NCI-H1417 (cell line): ENCODE measurements at places on chromosomes 11 and 22.

DNA sequence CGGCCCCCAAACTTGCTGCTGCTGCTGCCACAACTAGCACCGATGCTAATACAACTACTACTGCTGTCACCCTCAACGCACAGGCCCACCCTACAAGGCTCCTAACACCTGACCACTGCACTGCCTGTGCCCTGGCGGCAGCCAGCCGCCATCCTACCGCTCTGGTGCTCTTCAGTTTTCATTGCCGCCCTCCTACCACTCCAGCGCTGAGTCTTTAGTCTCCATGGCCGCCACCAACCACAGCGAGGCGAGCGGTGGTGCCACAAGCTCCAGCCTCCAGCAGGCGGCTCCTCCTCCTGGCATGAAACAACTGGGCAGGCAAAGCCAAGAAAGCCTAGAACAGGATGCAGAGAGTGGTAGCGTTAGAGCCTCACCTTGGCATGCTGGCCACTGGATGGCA, 5.0 kb upstream of the RFPL3 start:
- no peak for DNase-seq

- peak; percentile 93 for DNase-seq
Measured at GRCh38 chr11:103587901-103588788, 448.3 kb upstream of the DDI1 start.

DNA sequence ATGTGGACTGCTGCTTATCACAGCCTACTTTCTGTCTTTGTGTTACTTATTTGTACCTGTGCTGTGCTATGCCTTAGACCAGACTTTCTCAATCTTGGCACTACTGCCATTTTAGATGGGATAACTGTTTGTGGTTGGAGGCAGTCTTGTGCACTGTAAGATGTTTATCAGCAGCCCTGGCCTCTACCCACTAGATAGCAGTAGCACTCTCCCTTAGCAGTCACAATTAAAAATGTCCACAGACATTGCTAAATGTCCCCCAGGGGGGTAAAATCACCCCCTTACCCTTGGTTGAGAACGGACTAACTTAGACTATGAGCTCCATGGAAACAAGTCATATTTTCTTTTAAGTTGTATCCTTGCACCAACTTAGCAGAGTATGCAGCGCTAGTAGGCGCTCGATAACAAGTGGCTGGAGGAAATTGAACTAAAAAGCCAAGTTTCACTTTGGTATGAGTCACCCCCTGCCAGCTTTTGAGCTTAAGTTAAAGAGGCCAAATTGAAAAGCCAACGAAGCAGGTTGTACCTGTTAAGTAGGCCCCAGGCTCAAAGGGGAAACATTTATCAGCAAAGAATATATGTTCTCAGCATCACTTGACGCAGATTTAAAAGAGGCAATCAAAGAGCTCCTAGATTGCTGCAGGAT, 304.8 kb upstream of the SORL1-AS1 start:
- no peak for DNase-seq

DNA sequence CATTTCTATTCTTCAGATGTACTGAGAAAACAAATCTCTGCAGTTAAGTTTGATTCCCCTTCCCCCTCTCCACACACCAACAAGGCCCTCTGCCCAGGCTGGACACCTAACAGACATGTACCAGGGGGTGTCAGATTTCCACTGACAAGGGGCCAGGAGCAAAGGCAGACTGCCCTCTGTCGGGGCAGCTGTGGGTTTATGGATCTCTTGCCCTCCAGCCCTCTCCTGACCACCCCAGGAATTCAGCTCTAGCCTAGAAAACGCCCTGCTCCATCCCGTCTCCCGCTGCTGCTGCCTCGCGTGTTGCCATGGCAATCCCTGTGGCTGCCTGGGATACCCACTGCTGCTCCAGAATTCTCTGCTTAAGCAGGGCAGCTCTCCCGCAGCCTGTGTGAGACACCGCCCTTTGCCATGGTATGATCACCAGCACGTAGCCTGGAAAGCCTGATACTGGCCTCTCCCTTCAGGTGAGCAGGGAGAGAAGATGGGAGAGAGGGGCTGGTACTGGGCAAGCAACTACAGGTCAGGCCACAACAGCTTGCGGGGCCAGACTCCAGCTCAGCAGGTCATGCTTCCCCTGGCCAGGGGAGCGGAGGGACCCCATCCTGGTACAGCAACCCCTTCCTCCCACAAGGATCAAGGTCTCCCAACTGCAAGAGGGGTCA, 41.6 kb downstream of the BUD13 start:
- peak; percentile 68 for DNase-seq

GRCh38 chr11:106608677-106609076, 409.6 kb downstream of the GUCY1A2 start:
- no peak for DNase-seq

DNA sequence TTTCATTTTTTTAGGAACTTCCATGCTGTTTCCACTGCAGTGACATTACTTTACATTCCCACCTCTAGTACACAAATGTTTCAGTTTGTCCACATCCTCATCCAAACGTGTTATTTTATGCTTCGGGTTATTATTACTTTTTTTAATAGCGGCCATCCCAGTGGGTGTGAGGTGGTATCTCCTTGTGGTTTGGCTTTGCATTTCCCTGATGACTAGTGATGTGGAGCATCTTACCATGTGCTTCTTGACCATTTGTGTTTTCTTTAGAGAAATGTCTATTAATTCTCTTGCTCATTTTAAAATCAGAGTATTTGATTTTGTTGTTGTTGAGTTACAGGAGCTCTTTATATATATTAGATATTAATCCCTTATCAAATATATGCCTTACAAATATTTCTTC, 70.3 kb upstream of the ANO1 start:
- DNase-seq = no peak

GRCh38 chr11:93169950-93170561, 27.7 kb downstream of the SLC36A4 start:
- no peak for DNase-seq

GRCh38 chr11:85746670-85747069, 60.7 kb upstream of the CCDC89 start:
- no peak for DNase-seq

DNA sequence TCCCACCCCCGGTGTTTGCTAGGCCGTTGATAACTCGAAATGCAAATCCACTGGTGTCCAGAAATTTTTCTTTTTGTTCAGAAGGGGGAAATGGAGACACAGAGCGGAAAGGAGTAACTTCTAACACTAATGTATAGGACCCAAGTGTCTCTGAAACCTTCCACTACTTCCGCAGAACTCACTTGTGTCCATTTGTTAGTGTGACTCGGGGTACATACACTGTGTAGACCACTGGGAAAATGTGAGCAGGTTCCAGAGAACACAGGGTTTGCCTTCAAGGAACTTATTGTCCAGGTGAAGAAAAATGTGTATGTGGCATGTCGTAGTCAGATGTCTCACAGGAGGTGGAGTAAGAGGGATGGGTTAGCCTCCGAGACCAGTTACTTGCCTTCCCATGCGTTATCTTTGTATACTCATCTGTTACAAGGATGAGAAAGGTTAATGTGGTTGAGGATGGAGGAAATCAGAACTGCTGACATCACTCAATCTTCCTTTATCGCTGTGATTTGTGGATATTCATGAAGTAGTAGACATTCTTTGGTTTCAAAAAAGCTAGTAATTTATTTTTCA, 857 bp downstream of the ARCN1 start:
- DNase-seq = peak; percentile 32

DNA sequence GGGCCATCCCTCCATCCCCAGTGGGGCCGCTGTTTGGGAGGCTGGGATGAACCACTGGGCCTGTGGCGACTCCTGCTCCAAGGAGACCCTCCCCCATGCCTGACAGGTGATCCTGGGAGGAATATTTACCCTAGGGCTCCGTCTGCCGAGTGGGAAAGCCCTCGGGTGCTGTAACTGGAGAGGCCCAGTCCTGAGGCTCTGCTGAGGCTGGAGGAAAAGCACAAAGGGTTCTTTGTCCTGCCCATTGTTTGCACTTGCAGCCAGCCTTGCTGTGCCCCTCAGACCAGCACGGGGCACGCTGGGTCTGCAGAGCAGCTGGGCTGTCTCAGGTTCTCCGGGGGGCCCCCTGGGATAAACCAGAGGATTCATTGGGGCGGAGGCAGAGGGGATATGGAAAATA, 321.1 kb downstream of the MN1 start:
- no peak for DNase-seq

DNA sequence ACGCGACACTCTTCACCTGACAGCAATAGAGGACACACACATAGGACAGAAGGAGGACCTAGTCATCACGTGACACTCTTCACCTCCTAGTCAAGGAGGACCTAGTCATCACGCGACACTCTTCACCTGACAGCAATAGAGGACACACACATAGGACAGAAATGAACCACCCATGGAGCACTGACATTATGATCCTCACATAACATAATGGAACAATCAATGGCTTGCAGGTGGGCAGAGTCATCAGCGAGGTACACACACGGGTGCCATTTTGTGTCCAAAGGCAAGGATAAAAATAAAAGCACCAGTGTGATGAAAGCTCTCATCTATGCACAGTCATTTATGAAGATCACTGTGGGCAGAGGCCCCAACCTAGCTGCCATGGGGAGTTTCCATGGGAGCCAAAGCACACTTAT, 354.7 kb downstream of the LARGE1 start:
- DNase-seq = peak; percentile 69

GRCh38 chr22:36258701-36259614, 6.0 kb downstream of the APOL1 start:
- DNase-seq = no peak

- no peak for DNase-seq
Measured at GRCh38 chr11:17563231-17563646, 16.2 kb downstream of the OTOG start.

GRCh38 chr11:32792948-32793475, 1.4 kb downstream of the CCDC73 start:
- DNase-seq = peak; percentile 59

- no peak for DNase-seq
Measured at GRCh38 chr11:75677909-75678308, 9.1 kb upstream of the MAP6 start.

DNA sequence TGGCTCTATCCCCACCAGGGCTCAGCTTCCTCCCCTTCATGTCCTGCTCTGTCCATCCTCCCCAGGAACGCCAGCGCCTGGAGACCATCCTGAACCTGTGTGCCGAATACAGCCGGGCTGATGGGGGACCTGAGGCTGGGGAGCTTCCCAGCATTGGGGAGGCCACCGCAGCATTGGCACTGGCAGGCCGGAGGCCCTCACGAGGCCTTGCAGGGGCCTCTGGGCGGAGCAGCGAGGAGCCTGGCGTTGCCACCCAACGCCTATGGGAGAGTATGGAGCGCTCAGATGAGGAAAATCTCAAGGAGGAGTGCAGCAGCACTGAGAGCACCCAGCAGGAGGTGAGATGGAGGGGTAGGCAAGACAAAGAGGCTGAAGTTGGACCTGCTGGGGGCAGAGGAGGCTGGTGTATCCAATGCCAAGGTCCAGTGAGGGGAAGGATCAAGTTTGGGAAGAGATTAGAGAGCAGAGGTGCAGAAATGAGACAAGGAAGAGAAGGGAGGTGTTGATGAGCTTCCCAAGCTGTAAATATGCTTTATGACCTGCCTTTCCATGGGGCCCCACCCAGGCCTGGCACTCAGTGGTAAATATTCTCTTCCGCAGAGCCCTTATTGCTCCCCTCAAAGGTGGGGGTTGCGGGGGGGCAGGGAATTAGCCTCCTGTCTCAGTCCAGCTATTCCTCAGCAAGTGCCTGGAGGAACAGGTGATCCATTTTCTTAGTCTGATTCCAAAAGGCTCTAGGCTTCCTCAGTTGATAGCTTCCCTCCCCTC, 23.9 kb downstream of the PHLDB1 start:
- DNase-seq = no peak

GRCh38 chr11:102934735-102935134, 20.8 kb downstream of the MMP13 start:
- DNase-seq = no peak

DNA sequence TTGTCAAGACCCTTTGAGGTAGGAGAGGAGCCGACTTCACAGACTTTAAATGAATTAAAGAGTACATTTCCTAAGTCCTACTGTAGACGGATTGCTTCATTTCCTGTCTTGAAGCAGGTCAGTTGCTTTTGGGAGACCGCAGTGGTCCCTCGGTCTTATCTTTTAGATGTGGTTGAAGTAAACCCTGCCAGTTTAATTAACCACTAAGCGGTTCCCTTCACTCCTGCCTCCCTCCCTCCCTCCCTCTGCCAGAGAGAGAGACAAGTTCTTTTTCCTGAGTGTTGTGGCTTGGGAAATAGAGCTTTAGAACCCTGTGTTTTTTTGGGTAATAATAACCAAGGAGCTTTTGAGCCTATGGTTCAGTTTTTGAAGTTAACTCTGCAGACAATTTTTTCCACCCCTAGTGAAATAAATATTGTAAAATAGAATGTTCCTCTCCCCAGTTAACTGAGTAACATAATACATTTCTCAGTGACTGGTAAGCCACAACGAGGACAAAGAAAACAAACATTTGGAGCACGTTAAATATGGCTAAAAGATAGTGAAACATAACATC, 147.5 kb downstream of the LDLRAD3 start:
- DNase-seq = no peak

GRCh38 chr22:19921544-19922081, 20.0 kb upstream of the COMT start:
- no peak for DNase-seq
